Brain microvascular endothelial cell (primary cell): ENCODE measurements at places on chromosomes 2 and 18.

GRCh38 chr2:226086190-226086589 lies 686.7 kb downstream of the NYAP2 start:
- DNase-seq, result no peak

- no peak for DNase-seq
Observed at GRCh38 chr18:28729321-28729720, 552.4 kb upstream of the CDH2 start.

DNA sequence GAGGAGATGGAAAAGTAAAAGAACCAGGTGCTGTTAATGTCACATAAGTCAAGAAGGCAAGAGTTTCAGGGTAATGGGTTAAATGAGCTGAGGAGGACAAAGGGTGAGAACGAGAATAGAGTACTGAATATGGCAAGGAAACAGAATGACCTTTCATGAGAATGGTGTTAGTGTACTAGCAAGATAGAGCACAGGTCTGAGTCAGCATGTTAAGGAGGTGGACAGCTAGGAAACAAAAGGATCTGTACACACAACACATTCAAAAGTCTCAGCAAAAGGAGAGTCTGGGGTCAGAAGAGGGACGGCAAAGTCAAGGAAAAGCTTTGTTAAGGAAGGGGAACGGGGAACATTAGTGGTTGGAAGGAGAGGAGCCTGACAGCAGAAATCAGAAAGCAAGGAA lies 28.9 kb downstream of the LMAN2L start:
- no peak for DNase-seq

GRCh38 chr2:157173740-157174184 lies 83.7 kb upstream of the GALNT5 start:
- peak; percentile 98 for DNase-seq

- no peak for DNase-seq
Observed at GRCh38 chr2:214244847-214245246, 166.0 kb upstream of the VWC2L start.

DNA sequence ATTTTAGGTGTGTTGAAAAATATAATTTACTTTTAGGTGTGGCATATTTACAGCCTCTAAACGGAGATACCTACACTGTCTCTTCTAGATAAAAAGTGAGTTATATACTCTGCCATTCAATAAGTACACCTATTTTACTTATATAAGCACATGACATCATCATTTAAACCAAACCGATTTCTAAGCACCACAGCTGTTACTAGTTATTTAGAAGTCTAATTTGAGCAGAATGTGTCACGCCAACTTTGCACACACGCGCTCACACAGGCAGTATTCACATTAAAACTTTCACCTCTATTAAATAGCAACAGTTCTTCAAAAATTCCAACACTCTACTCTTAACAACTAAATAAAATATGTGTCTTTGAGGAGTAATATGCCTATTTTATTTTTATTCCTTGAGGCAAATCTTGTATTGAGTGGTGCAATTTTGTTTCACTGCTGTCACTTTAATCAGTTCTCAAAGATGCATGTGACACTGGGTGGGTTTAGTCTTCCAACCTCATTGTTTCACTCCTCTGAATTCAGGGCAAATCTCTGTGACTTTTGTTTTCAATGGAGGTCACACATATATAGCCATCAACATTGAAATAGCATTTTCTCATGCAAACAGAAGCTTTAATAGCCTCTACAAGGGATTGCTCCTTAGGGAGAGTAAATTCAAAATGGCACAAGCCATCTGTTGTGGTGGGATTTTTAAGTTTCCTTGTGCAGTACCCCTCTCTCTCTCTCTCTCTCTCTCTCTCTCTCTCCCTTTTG lies 721.0 kb downstream of the PLCL1 start:
- DNase-seq, result no peak

DNA sequence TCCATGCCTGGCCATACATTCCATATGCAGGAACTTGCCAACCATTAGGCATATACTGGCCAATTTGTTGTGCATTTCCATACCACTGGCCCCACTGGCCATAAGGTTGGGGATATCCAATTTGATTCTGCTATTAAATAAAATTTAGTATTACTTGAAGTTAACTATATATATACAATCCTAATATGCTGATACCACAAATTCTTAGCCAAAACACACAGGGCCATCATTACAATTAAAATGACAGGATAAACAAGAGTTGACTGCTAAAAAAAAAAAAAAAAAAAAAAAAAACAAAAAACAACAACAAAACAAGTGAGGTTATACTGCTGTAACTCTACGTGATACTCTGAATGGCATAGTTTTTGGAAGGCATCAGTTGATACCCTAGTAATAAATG lies 23.5 kb upstream of the C2orf42 start:
- no peak for DNase-seq

- DNase-seq, result no peak
Observed at GRCh38 chr2:113164215-113164929, 9.4 kb upstream of the PSD4 start.

DNA sequence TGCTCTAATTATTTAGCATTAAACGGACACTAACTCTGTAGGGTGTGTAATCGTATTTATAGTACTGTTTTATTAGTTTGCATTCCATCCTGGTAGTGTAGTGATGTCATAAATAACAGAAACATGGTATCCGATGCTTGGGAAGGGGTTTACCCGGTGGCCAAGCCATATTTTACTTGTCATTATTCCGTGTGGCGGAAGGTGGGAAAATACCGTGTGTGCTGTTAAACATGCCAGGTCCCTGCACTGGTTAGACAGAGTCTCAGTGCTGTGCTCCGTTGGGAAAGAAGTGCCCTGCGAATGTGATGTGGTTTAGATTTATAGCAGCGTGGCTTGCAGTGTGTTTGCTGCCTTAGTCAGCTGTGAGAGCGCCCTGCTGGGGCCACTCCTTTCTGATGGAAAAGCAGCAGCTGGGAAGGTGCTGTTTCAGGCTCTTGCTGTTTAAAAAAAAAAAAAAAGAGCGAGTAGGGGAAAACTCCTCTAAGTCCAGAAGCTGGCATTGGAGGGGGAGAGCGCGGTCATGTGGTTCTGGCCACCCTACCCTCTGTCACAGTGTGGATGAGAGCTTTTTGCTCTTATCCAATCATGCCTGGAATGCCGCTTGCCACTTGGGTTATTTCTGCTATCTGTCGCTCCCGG lies 211.0 kb downstream of the NEDD4L start:
- peak; percentile 18 for DNase-seq

- DNase-seq, result no peak
Observed at GRCh38 chr2:131445896-131446295, 30.0 kb upstream of the TUBA3D start.

GRCh38 chr2:201182650-201183364 lies at the start of gene CASP10:
Gene CASP10 (plus strand): TSS chr2:201183141. CDS start chr2:201185778, 2,637 bp downstream.
- DNase-seq, result peak; percentile 52

DNA sequence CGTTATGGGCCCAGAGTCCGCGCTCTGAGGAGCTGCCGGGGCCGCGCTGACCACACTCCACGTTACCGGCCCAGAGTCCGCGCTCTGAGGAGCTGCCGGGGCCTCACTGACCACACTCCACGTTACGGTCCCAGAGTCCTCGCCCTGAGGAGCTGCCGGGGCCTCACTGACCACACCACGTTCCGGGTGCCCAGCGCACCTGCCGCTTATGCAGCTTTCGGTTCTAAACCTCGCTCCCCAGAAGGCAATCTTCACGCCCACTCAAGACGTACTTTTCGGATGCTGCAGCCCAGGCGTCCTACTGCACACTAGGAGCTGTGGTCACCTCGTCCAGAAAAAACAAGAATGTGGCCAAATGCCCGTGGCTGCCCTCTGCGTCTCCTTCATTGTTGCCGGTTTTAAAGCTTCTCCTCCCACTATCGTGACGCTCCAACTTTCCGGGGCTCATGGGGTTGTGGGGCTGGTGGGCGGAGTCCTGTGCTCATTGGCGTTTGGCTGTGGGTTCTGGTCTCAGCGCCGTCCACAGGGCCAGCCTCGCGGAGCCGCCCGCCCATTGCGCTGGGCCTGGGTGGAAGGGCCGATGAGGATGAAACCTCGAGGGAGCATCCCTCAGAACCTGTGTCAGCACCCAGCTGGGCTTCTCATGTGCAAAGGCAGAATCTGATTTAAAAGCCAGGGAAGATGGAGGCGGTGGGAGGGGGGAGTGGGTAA lies 11.9 kb downstream of the KCNG2 start:
- no peak for DNase-seq

GRCh38 chr2:102753563-102754159 lies 8.2 kb upstream of the TMEM182 start:
- peak; percentile 53 for DNase-seq

- no peak for DNase-seq
Observed at GRCh38 chr2:171792886-171793580, 101.0 kb downstream of the SLC25A12 start.

GRCh38 chr2:24672589-24672988 lies 120.6 kb downstream of the PTRHD1 start:
- DNase-seq, result no peak

DNA sequence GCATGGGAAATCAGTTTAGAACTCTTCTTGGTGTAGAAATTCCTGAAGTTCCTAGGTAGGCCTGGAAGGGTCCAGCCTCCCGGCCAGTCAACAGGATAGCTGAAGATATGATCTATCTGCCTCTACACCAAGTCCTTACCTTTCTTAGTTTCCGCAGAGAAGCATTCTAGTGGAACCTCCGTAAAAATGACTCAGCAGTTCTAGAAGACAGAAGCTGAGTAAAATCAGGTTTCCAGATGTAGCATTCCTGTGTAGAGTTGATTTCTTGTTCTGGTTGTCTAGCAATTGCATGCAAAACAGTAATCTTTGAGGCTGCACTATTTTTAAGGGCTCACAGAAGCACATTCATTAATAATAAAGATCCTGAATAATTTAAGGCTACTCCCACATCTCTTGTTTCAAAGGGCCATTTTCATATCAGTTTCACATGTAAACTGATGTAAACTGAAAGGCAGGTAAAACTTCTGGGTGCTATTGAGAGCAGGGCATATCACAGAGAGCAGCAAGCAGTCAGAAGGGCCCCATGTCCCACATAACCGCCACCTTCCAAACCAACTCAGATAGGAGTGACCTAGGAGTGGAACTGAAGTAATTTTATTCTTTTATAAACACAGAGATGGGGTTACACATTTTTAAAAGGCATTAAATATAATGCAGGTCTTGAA lies 3.2 kb upstream of the DYTN start:
- no peak for DNase-seq

- DNase-seq, result peak; percentile 31
Observed at GRCh38 chr2:126359494-126359893, 296.5 kb upstream of the GYPC start.

DNA sequence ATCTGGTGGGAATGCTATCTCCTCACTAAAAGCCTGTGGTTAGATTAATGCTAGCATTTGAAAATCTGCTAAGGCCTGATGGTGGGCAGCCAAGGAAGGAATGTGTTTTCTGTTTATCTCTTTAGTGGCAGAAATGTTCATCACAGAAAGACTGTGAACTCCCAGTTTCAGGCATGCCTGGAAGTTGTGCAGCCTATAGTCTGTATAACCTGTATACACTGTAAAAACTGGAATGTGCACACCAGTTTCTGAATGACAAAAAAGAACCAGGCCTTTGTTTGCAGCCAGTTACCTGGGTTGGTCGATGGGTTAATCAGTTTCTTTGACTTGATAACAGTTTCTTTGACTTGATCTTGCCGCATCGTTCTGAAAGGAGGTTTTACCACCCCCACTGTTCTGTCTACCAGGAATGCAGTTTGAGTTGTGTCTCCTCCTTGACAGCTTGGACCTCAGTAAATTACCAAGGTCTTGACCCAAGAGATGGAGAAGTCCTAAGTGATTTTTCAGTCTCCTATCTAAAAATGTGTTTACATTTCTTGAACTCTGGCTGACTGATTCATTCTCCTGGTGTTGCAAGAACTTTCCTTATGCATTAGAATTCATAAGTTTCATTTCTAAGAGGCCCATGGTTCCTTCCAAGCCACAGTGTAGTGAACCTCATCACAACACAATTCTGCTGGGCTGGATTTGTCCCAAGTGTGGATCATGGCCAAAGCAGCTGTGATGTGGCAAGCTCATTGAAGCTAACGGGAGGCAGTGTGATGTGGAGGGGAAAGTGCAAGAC lies 62.2 kb downstream of the KIAA2012 start:
- peak; percentile 99 for DNase-seq

DNA sequence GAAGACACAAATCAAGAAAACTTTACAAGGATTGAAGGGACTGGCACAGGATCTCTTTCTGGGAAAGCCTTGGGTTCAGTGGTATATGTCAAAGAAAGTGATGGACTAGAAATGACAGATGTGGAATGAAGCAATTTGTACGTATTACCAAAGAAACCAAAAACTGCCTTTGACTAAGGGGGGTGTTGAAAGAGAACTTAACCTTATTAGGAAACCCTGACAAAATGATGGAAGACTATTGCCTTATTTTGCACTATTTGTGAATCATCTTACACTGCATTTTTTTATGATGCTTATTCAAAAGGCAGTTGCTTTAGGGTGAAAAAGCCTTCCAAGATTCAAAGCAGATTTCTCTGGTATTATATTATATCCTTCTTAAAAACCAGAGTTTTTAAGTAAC lies 4.0 kb downstream of the TSGA10 start:
- no peak for DNase-seq

DNA sequence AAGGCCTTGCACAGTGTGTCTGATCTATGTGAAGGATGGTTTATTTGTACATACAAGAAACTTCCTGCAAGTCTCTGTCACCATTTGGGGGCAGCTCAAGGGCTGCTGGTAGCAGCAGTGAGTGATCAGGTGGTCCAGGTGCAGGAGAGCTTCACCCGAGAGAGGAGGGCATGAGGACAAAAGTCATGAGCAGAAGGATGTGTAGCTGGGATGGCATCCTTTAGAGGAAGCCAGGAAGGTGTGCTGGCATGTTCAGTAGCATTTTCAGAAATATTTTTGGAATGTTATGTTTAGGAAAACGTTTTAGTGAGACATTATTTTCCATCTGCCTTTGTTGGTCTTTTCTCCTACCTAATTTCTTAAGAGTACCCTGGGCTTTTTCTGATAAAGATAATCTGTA lies 31.9 kb downstream of the VWA3B start:
- no peak for DNase-seq

- no peak for DNase-seq
Observed at GRCh38 chr18:26803643-26804042, 61.9 kb downstream of the AQP4 start.

DNA sequence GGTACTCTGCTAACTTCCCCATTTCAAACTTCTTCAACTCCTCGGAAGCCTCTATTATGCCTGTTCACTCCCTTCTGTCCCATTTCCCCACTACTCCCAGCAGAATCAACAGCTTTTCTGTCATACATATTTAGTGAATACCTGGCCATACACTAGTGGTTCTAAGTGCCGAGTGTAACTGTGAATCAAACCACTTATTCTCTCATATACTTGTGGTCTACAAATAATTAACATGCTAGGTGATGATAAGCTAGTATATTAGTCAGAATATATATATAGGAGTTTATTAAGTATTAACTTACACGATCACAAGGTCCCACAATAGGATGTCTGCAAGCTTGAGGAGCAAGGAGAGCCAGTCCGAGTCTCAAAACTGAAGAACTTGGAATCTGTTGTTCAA lies 150.7 kb downstream of the CCDC102B start:
- DNase-seq, result no peak
